ENCODE measurements at places on chromosomes 6 and 20.

DNA sequence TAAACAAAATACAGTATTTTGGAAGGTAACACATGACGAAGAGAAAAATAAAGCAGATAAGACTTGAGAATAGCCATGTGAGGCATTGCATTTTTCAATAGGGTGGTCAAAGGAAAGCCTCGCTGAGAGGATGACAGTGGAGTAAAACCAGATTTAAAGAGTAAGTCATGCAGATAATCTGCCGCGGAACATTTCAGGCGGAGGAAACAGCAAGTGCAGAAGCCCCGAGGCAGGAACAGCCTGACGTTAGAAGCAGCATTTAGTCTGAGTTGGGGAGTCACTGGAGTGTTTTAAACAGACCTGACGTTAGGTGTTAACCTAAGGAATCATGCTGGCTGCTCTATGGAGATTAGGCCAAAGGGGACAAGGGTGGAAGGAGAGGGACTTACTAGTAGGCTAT is 65.0 kb upstream of the VSTM2L start:
- no peak for DNase-seq

- DNase-seq: no peak
Measured at GRCh38 chr6:133610971-133611370, 277.9 kb upstream of the TCF21 start.

- DNase-seq: no peak
Measured at GRCh38 chr6:5968817-5969734, 37.6 kb downstream of the NRN1 start.

GRCh38 chr20:12318043-12318442 is 400.4 kb downstream of the BTBD3 start:
- DNase-seq: no peak

DNA sequence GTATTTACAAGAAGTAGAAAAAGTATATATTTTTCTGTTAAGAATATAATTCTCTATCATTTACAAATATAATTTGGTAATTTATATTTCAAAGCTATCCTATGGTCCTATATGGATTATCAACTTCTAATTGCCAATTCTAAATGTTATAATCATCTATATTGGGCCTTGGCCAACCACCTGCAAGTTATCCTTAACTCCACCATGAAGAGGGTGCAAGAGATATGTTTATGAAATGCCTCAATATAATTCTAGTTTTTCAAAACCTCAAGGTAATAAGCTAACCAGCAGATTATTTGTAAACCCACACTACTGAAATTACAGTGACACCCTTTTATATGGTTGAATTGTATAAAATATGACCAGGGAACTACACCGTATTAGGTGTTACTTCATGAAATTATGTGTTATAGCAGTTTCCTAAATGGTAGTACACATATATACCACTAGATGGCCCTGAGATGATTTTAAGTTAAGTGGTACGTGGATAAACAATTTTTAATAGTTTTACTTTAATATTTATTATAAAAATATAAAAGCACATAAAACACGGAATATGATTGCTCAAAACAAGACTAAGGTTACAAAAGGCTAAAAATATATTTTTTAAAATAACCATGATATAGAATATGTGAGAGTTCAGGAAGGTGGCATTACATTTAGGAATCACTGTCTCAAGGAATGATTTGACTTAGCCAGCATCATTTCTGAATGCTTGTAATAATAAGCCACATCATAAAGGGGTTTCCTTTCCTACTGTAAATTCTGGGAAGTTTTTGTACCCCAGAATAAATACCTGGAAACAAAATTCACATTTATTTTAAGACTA is 9.8 kb upstream of the PNISR start:
- no peak for DNase-seq

DNA sequence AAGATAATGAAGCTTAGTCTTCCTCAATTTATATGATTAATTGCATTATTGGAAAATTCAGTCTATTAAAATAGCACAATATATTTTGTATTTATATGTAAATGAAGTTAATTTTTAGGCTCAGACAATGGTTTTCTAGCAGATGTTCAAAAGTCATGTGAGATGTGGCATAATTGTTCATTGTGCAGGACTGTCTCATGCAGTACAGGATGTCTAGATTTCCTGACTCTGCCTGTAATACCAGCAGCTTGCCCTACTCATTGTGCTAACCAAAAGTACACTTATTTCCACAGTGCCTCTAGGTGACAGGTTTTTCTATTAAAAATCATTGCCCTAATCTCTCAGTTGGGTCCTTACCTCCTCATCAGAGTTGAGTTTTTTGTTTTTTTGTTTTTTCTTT is 12.4 kb downstream of the RALGAPB start:
- no peak for DNase-seq
